SHP77 (cell line): ENCODE measurements at places on chromosomes 6 and 20.

GRCh38 chr6:21437581-21437980, 156.0 kb upstream of the SOX4 start:
- no peak for DNase-seq

GRCh38 chr20:23178806-23179205, 92.7 kb upstream of the CD93 start:
- no peak for DNase-seq

DNA sequence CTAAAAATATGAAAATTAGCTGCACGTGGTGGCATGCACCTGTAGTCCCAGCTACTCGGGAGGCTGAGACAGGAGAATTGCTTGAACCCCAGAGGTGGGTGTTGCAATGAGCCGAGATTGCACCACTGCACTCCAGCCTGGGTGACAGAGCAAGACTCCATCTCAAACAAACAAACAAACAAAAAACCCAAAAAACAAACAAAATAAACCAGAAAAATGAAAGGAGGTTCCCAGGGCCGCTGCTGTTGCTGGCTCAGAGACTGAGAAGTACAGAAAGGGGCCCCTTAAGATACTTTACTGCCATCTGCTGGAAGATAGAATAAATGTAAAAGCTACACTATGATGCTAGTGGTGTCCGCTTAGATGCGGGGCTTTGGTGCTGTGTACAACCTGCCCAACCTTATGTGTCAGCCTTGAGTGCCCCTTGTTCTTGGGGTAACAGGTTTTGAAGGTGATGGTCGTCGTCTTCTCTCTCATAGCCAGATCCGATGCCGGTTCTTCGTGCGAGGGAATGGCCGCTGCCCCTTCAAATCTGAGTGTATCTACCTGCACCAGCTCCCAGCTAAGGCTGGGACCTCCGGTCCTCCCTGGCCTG, 2.8 kb upstream of the FANCE start:
- DNase-seq = peak; percentile 67

- DNase-seq = no peak
Observed at GRCh38 chr6:28349344-28349891, 329 bp upstream of the ZKSCAN3 start.

GRCh38 chr20:47989957-47990356, 204.7 kb upstream of the SULF2 start:
- DNase-seq = no peak

GRCh38 chr6:106244931-106245330, 80.6 kb downstream of the ATG5 start:
- DNase-seq = no peak

- no peak for DNase-seq
Observed at GRCh38 chr20:4216142-4216735, 200.9 kb upstream of the RNF24 start.

DNA sequence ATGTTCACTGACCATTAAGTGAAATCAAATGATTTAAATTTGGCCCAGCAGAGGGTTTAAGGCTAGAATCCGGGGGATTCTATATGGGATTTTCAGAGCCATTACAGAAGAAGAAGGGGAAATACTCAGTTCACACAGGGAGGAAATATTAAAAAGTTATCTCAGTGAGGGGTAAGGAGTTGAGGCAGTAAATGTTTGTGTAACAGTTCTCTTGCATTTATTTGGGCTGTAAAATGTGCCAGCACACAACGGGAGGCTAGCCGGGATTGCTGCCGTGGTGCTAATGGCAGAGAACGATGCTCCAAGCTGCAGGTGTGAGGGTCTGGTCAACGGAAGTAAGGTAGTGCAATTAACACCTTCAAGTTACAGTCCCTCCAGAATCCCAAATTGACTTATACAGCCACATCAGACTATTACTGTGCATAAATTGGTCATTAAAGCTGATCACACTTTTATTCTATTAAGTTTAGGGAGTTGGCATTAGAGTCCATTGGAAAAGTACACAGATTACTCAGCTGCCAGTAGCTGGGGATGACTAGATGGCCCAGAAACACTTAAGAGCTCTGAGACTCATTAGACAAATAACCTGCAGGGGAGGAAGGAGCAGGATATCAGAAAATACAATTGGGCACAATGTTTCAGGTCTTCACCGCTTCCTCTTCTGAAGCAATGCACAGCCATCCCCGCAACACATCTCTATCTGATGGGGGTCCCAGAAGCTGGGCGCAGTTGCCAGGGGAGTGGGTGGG, 31.3 kb downstream of the PPP1R3G start:
- no peak for DNase-seq

- no peak for DNase-seq
Observed at GRCh38 chr6:138803861-138804260, 8.0 kb downstream of the ECT2L start.

GRCh38 chr6:49906526-49906925, 40.2 kb upstream of the CRISP1 start:
- peak; percentile 85 for DNase-seq

DNA sequence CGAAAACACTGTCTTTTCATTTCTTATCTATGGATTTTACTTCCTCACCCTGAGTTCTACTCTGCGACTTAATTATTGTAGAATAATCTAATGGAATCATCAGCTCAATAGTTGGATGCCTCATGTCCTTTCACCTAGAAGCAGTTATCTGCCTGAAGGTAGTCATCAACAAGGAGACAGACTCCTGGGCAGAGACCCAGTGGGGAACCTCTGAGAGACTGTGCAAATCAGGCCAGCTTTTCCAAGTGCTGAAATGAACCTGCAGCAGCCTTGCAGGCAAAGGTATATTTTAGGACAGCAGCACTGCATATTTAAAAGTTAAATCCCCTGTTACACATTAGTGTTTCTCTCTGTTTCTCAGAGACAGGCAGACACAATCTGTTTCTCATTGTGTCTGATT, 99.7 kb upstream of the STMND1 start:
- DNase-seq = no peak

DNA sequence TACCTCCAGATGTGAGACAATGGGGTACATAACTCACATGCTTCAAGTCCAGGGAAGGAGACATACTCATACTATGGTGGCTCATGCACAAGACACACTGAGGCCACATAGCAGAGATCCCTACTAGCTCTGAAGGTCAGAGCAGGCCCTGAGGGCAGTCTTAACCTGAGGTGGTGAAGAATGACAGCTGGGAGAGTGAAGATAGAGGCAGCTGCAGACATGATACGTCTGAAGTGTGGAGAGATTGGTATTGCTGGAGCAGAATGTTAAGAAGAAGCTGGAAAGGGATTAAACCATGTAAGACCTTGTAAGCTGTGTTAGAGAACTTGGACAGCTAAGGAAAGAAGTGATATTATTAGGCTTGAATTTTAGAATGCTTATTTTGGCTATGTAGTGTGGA, 32.9 kb downstream of the PGM3 start:
- no peak for DNase-seq

- no peak for DNase-seq
Observed at GRCh38 chr6:166611631-166612030, 15.4 kb downstream of the RPS6KA2 start.
